Testis (tissue), 5 donors: ENCODE measurements at places on chromosomes 6 and 20. TPM values are rescaled to one million over a fixed set of nuclear protein-coding genes. Genes with fewer than 3 reads are reported as not detected.

DNA sequence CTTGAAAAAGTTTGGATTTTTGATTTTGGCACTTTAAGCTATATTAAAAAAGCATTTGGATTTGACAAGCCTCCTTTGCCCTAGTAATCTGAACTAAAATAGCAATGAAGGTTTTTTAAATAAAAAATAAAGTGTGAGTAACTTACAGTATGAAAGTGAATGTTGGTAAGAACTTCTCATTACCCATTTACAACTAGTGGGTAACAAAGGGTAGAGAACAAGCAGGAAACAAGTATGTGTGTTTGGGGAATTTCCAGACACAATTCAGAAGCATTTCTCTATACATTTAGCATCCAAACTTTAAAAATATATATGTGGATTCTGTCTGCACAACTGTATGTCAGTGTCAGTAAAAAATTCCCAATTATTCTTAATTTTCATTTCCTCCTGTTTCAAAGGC lies 2.9 kb downstream of the TMEM30A start:
- H3K27ac ChIP-seq, result no peak overlapping the region
- peaks cover 11% of the 10 kb centered on the region for H3K4me1 ChIP-seq
- H3K36me3 ChIP-seq, result no peaks in the 10 kb centered on the region
- H3K4me3 ChIP-seq, result no peak overlapping the region
- no peak for DNase-seq
- H3K27me3 ChIP-seq, result no peaks in the 10 kb centered on the region

Gene FRS3
- 33.4 TPM for total RNA-seq

DNA sequence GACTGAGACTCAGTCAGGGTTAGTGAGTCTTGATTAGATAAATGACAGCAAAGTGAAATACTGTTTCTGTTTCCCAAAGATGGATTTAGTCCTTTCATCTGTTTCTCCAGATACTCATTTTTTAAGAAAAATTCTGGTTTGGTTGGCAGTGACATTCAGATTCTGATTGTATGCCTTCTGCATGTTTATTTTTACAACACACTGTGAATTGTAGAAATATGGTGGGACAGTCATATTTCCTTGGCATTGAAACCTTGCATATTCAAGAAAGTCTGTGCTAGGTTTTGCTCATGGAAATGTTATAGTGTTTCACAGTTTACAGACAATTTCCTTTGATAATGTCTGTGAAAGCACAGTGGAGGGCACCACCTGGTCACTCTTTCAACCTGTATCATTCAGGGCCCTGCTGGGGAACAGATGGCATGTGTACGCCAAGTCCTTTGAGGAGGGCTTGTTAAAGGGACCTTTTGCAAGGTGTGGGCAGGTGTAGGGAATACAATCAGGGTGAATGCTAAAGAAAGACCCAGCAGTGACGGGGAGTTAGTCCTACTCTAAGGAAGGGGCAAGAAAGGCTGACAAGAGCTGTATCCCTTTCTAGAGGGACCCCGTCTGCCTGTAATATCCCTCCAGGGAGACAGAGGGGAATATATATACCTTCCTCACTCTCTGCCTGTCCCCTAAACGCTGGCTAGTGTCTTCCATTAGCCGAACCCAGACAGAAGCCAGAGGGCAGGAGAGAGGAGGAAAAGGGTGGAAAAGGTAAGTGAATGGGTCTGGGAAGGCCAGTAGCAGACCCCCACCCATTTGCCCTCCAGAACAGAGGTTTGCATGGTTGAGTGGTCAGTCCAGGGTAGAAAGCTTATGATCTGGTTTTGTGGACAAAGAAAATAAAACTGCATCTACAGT lies 10.2 kb downstream of the PLCB4 start:
- no peaks in the 10 kb centered on the region for H3K27me3 ChIP-seq
- H3K36me3 ChIP-seq, result no peaks in the 10 kb centered on the region
- no peak overlapping the region for H3K27ac ChIP-seq

DNA sequence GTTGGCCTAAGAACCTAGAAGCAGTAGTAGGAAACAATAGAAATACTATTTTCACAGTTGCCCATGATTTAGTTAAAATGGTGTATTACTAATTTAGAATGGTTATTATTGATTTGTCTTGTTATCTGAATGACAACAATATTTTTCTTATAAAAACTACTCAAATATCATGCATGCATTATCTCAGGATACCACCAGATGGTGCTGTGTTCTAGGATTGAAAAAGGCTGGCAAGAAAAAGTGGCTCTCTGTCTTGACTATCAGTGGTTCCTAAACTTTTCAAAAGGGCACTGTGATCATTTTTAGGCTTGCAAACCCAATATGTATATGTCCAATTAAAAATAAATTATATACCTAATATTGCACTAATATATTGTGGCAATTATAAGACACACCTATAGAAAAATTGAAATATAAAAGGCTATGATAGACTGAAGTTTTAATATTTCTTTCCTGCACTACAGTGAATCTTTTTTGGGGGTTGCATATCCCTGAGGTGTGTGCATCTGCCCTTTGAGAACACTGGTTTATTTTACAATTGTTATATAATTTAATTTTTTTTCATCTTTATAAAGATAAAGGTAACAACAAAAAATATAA lies 131.7 kb upstream of the MLIP start:
- H3K4me3 ChIP-seq, result no peak overlapping the region
- DNase-seq, result peak; percentile 30
- no peaks in the 10 kb centered on the region for H3K27me3 ChIP-seq
- H3K36me3 ChIP-seq, result no peaks in the 10 kb centered on the region
- H3K27ac ChIP-seq, result no peak overlapping the region

Gene WTAP
- 88.0 TPM for total RNA-seq

Gene CST2
- not detected for total RNA-seq

GRCh38 chr6:151300267-151300991 lies 60.7 kb downstream of the AKAP12 start:
- H3K4me1 ChIP-seq, result peaks cover 12% of the 10 kb centered on the region
- H3K27ac ChIP-seq, result no peak overlapping the region
- DNase-seq, result no peak

GRCh38 chr20:8250539-8251200 lies 118.6 kb downstream of the PLCB1 start:
- no peak overlapping the region for H3K27ac ChIP-seq
- no peaks in the 10 kb centered on the region for H3K4me1 ChIP-seq
- no peak for DNase-seq

DNA sequence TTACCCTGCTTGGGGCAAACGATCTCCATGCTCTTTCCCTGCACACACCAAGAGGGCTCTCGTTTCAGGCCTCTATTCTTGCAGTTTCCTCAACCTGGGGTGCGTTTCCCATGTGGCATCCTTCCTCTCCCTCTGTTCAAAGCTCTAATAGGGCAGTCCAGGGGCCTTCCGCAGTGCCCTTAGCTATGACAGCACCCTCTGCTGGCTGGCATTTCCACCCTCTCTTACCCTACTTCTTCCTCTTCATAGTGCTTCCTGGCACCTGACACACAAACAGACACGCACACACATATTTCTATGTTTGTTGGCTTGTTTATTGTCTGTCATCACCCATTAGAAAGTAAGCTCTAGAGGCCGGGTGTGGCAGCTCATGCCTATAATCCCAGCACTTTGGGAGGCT lies 294.0 kb downstream of the CLIC5 start:
- H3K27ac ChIP-seq, result no peak overlapping the region
- no peaks in the 10 kb centered on the region for H3K27me3 ChIP-seq
- no peak for DNase-seq
- H3K4me3 ChIP-seq, result no peak overlapping the region
- H3K4me1 ChIP-seq, result no peaks in the 10 kb centered on the region

DNA sequence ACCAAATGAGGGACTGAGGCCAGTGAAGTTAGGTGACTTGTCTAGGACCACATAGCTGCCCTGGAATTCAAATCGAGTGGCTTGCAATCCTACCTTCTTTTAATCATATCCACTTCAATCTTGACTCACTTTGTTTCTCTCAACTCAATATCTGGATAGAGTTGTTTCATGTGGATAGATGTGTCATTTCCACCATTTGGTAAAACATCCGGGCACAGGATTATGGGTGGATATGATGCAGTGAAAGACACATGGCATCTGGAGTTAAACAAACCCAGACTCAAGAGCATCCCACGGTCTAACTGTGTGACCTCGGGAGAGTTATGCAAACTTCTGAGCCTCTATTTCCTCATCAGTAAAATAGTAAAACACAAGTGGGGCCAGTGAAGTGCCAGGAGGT lies 103.6 kb upstream of the CNKSR3 start:
- no peaks in the 10 kb centered on the region for H3K36me3 ChIP-seq
- H3K4me3 ChIP-seq, result no peak overlapping the region
- no peaks in the 10 kb centered on the region for H3K4me1 ChIP-seq
- no peak overlapping the region for H3K27ac ChIP-seq
- DNase-seq, result no peak
- no peaks in the 10 kb centered on the region for H3K27me3 ChIP-seq

DNA sequence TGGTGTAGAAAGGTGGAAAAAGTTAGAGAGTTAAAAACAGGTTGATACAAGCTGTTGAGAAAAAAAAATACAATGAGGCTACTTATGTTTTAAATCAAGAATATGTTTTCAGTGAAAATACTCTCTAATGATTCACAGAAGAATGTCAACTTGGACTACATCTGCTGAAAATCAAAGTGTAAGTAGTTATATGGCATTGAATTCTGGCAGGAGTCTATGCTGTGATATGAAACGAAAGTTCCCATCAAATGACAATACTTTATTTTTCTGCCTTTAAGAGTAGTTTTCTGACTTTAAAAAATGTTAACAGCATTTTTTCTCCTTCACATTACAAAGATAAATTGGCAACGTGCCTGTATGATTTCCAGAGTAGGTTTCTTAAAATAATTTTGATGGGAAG lies 158.3 kb downstream of the EYA4 start:
- no peak for DNase-seq
- H3K4me1 ChIP-seq, result no peaks in the 10 kb centered on the region
- no peak overlapping the region for H3K4me3 ChIP-seq
- no peaks in the 10 kb centered on the region for H3K27me3 ChIP-seq
- H3K36me3 ChIP-seq, result no peaks in the 10 kb centered on the region

DNA sequence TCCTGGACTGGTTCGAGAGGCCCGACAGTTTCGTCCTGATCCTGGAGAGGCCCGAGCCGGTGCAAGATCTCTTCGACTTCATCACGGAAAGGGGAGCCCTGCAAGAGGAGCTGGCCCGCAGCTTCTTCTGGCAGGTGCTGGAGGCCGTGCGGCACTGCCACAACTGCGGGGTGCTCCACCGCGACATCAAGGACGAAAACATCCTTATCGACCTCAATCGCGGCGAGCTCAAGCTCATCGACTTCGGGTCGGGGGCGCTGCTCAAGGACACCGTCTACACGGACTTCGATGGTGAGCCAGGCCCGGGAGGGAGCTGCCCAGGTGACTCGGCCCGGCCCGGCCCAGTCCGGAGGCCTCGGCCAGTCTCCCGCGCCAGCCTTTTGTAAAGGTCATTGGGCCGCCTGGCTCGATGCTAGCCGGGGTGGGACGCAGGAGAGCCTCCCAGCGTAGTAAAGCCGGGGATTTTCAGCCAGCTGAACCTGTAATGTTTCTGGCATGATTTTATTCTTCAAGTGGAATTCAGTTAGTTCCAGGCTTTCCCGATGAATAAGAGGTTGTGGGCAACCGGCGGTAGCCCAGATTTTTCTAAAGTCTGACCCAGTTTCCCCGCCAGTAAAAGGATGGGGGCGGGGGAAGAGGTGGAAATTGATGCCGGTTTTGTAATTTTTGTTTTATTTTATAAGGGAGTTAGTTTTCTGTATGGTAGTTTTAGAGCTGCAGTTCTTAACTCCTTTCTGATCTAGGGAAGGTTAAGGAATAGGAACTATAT lies 1.4 kb downstream of the PIM1 start:
- DNase-seq, result peak; percentile 52
- no peaks in the 10 kb centered on the region for H3K27me3 ChIP-seq
- no peaks in the 10 kb centered on the region for H3K36me3 ChIP-seq
- peak overlapping the region; percentile 82 for H3K27ac ChIP-seq

GRCh38 chr6:166352923-166353322 lies 10.6 kb upstream of the SFT2D1 start:
- no peak for DNase-seq
- no peak overlapping the region for H3K4me3 ChIP-seq
- no peaks in the 10 kb centered on the region for H3K27me3 ChIP-seq
- H3K36me3 ChIP-seq, result no peaks in the 10 kb centered on the region

Gene ADGRG6
- total RNA-seq, result 10.6 TPM

GRCh38 chr6:2193931-2194330 lies 51.5 kb downstream of the GMDS start:
- H3K27ac ChIP-seq, result no peak overlapping the region
- no peak overlapping the region for H3K4me3 ChIP-seq
- H3K27me3 ChIP-seq, result no peaks in the 10 kb centered on the region
- H3K36me3 ChIP-seq, result no peaks in the 10 kb centered on the region
- no peak for DNase-seq
- H3K4me1 ChIP-seq, result no peaks in the 10 kb centered on the region

Gene TFAP2A
- 2.7 TPM for total RNA-seq

Gene OOEP
- total RNA-seq, result 26.9 TPM

DNA sequence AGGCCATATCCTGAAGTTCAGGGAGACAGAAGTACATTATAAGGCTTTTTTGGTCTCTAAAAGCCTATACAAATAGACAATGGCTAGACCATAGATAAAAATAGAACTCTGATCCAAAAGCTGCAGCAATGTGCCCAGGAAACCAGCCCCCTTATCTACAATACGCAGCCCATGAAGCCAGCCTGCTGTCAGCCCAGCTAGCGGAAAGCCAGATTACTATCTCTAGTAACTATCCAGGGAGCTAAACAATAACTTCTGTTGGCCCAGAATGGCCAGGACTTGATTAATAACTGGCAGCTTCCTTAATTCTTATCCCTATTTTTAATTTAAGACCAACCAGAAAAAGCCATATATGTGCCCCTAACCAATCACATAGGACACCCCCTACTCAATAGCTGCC lies 160.4 kb upstream of the SMLR1 start:
- no peak for DNase-seq
- no peaks in the 10 kb centered on the region for H3K27me3 ChIP-seq
- H3K4me3 ChIP-seq, result no peak overlapping the region
- no peak overlapping the region for H3K27ac ChIP-seq

GRCh38 chr6:74928203-74928602 lies 277.6 kb downstream of the COL12A1 start:
- no peak overlapping the region for H3K27ac ChIP-seq
- no peaks in the 10 kb centered on the region for H3K27me3 ChIP-seq
- H3K36me3 ChIP-seq, result no peaks in the 10 kb centered on the region
- DNase-seq, result no peak

DNA sequence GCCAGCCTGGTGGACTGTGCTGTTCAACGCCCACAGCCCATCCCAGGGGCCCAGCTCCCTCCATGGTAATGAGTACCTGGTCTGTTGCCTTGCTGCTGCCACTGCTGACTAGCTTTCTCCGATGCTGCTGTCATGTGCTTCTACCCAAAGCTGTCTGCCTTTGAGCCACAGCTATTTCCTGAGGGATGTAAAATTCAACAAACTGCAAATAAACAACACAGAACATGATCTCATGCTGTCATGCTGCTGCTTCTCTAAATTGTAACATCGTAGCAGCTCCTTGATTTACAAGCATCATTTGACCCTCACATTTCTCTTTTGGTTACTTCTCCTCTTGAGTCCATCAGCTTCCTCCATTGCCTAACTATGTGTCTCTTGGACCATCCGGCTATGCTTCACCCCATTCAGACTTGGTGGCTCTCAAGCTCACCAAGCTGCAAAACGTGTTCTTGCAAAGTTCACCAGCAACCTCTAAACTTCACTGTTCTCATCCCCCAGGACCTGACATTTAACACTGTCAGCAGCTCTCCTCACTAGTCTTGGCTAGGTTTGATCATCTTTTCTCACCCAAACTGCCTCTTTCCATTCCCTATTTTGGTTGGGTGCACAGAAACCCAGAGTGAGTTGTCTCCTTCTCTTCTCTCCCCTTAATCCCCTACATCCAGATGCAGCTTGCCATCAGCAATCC lies 54.6 kb downstream of the FYN start:
- no peak for DNase-seq
- no peaks in the 10 kb centered on the region for H3K4me1 ChIP-seq
- no peak overlapping the region for H3K4me3 ChIP-seq
- H3K27ac ChIP-seq, result no peak overlapping the region

- no peak overlapping the region for H3K4me3 ChIP-seq
- H3K27me3 ChIP-seq, result no peaks in the 10 kb centered on the region
- peaks cover 7% of the 10 kb centered on the region for H3K4me1 ChIP-seq
- no peak overlapping the region for H3K27ac ChIP-seq
These were observed 68.1 kb downstream of the SLC22A23 start for GRCh38 chr6:3388786-3389185.
